ENCODE measurements at places on chromosomes 4 and X.

GRCh38 chr4:52107745-52108144 lies 56.6 kb downstream of the SPATA18 start:
- DNase-seq, result no peak

GRCh38 chrX:66677430-66677829 lies 38.6 kb upstream of the EDA2R start:
- DNase-seq, result no peak

GRCh38 chrX:136475236-136475635 lies 12.5 kb upstream of the BRS3 start:
- DNase-seq, result no peak

- DNase-seq, result no peak
Measured at GRCh38 chr4:7852568-7853185, 87.0 kb downstream of the AFAP1 start.

DNA sequence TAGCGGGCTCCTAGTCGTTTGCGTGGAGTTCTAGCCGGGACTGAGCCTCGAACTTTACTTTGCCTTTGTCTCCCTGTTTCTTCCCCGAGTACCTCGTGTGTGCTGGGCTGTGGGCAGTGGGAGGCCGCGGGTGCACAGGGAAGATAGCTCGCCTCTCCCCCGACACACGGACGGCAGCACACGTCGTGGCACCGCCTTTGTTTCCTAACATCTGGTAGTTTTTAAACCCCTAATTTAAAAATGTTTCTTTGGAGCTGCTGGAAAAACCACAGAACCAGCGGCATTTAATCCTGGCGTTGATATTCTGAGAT lies 866 bp downstream of the RBM46 start:
- DNase-seq, result no peak

DNA sequence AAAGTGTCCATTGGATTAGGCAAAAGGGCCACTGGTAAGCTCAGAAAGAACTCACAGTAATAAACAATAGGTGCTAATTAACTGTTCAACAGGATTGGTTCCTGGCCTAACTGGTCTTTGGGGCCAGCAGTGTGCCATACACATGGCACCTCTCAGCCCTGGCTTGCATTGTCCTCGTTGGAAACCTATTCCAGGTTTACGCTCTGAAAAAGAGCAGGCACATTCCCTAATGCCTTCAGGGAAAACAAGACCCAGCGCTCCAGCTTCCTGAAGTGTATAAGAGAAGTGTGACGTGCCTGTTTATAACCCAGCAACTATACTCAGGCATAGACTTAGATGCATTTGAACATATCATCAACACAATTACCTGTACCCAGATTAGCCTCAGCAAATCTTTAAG lies 51.9 kb upstream of the RBM47 start:
- DNase-seq, result no peak

GRCh38 chrX:125289920-125290319 lies 29.8 kb upstream of the TEX13C start:
- no peak for DNase-seq
